ENCODE measurements at places on chromosomes 13 and 19.
A peak's percentile ranks its signal among the peaks of the same experiment; 100 is the strongest.

GRCh38 chr19:6705931-6706632 is 14.4 kb downstream of the C3 start:
- DNase-seq: no peak

GRCh38 chr13:29785978-29786377 is 64.4 kb downstream of the UBL3 start:
- DNase-seq: no peak

DNA sequence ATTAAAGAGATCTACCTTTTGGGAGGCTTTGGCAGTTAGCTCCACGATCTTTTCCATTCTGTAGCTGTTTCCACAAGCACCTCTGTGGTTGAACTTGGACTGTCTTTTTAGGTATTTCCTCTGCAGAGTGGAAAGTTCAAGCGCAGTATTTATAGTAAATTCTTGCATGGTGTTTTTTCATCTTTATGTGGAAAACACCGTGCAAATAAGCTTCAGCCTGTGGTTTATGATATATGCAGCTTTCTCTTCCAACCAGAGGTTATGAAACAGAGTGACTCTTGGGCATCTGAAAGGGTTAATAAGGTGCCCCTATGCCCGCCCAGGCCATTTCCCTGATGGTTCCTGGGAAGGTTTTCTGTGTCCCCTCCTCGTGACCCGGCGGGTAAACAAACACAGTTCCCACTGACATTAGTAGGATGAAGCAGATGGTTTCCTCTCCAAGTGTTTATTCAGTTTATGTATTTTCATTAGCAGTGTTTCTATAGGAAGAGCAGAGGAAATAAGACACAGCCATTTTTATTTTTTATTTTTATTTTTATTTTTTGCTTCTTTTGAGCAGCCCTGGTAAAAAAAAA is 39.7 kb upstream of the RNF113B start:
- no peak for DNase-seq

DNA sequence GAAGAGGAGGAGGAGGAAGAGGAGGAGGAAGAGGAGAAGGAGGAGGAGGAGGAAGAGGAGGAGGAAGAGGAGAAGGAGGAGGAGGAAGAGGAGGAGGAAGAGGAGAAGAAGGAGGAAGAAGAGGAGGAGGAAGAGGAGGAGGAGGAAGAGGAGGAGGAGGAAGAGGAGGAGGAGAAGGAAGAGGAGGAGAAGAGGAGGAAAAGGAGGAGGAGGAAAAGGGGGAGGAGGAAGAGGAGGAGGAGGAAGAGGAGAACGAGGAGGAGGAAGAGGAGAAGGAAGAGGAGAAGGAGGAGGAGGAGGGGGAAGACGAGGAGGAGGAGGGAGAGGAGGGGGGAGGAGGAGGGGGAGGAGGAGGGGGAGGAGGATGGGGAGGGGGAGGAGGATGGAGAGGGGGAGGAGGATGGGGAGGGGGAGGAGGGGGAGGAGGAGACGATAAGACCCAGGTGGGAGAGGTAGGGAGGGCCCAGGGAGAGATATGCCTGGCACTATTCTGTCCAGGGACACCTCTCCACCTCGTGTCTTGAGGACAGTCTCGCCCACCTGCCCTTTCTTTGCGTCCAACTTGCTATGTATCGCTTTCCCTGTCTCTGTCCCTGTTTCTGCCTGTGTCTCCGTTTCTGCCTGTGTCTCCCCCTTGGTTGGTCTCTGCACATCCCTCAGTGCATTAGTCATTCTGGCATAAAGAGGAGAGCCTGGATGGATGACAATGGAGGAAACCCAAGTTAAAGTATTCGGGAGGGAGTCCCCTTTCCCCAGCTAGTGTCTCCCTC is 7.1 kb upstream of the KLK5 start:
- no peak for DNase-seq

- no peak for DNase-seq
Measured at GRCh38 chr13:76687467-76687866, 198.7 kb downstream of the KCTD12 start.

DNA sequence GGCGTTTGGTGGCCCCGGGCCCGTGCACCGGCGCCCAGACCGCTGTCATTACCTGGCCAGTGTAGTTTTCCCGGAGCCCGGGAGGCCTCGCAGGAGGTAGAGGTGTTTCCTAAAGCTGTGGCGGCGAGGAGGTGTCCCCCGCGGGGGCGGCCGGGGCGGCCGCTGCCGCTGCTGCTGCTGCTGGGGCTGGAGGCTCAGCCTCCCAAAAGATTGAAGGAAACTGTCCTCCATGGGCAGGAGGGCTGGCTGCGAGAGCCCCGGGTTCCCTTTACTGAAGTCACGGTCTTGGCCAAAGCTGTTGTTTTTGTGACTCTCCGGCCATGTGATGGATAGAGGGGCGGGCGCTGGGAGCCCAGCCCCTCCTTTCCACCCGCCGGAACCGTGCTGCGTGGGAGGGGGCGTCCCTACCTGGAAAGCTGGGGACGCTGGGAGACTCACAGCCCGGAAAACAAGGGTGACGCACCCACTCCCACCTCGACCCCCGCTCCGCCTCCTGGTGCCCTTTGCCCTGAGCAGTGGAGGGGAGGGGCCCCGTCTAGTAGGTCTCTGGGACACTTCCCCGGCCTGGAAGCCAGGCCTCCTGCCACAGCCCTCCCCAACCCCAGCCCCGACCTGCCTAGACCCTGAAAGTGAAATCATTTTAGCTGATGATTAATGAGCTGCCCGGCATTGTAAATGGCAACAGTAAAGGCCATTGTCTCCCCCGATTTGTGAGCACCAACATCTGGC is at the start of gene N4BP2L1:
TSS of gene N4BP2L1 (minus strand) at position 279 of the 729 bp plus-strand sequence. CDS start at position 231, 48 bp downstream.
- peak; percentile 47 for DNase-seq

- DNase-seq: no peak
Measured at GRCh38 chr13:42633495-42633894, 59.5 kb downstream of the TNFSF11 start.

DNA sequence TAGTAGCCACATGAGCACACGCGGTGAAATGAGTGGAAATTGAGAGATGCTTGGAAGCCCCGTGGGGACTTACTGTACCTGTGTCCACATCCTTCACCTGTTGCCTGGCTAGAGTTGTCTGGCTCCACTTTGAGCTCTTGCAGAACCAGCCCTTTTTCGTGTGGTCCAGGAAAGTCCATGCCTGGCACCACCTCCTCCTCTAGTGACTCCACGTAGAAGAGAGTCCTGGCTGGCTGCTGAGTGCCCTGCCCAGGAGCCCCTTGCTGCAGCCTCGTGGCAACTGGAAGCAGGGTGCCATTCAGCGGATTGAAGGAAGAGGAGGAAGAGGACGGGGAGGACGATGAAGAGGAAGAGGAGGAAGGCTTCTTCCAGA is 515 bp upstream of the ATXN8OS start:
- no peak for DNase-seq

DNA sequence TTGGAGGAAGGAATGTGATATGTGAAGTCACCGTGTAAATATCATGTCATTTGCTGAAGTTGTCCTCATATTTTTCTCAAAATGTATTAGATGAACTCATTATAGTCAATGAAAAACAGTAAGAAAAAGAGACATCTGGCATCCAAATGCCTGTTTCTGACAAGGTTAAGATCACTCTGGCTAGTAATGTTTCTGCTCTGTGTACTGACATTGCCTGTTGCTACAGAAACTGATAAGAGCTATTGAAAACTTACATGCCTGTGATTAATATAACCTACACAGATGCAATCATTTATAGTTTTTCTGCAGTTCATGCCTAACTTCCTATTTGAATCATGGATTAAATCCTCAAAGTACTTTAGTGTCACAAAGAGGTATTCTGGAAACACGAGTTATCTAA is 249.8 kb downstream of the NBEA start:
- DNase-seq: no peak

DNA sequence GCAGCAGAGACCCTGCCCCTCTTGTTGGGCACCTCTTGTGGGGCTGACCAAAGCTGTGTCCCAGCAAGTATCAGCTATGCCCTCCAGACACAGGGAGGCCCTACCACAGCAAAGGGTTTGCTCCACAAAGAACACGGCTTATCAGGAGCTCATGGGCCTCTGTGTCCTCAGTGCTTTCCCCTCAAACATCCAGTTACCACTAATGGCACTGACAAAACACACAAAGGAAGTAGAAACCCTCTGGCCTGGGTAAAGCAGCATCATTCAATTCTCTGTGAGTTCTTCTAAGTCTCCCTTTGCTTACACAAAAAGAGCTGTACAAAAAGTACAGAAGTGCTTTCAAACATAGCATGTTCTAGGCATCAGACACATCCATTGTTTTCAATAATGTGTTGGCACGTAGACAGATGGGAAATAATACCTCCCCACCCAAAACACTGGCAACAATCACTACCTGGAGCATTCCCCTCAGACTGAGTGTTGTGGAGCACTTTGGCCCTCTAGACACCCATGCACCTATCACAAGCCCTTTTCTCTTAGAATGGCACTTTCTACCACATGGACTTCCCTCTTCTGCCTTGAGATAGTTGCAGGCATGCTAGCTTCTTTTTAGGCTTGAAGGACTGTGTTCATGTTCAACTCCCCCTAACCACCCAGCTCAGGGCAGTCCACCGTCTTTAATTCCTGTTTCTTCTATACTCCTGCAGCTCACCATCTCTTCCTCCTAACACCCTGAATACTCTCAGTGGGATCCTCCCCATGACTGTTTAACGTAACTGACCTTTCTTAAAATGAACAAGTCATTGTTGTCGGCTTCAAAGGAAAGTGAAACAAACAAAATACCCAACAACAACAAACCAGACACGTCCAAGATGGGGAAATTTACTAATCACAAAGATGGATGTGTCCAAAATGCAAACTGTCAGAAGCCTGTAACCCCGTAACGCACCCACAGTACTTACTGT is 43.5 kb downstream of the ATP7B start:
- DNase-seq: no peak

- no peak for DNase-seq
Measured at GRCh38 chr13:73081256-73081915, 22.6 kb downstream of the KLF5 start.

DNA sequence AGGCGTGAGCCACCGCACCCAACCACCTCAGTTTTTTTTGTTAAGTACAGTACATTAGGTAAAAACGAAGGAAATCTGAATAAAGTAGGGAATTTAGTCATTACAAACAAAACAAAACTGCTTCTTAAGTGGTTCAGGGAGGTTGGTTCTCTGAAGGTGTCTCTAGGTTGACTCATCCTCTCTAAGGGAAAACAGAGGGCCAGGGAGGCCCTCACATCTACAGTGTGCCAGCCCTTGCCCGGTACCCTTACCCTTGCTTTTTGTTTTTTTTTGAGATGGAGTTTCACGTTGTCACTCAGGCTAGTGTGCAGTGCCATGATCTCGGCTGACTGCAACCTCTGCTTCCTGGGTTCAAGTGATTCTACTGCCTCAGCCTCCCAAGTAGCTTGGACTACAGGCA is 17.2 kb upstream of the JUND start:
- DNase-seq: no peak

DNA sequence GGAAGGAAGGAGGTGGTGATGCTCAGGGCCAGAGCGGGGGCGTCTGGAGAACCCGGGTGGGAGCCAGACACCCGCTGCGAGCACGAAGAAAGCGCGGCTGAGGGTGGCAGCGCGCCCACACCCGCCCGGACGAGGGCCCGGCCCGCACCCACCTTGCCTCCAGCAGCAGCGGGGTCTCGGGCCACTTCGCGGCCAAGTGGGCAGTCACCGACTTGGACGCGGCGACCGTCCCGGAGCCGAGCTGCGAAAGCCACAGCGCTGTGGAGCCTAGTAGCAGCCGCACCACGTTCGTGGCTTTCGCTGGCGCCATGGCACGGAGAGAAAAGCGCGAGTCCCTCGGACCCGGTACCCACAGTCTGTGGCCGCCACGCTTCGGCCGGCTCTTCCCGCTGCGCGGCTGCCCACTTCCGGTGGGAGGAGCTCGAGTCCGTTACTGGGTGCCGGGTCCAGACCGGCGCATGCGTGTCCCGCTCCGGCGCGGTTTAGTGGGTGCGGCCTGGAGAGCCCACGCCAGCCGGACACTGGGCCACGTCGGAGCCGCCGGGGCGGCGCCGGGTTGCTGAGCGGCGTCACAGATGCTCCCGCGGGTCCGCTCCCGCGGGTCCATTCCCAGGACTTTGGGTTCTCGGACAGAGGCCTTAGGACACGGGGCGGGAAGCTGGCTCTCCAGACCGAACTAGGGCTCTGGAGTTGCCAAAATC is at the start of gene UGGT2:
TSS of gene UGGT2 (minus strand) at position 399 of the 701 bp plus-strand sequence. CDS start at position 310, 89 bp downstream.
- peak; percentile 70 for DNase-seq

DNA sequence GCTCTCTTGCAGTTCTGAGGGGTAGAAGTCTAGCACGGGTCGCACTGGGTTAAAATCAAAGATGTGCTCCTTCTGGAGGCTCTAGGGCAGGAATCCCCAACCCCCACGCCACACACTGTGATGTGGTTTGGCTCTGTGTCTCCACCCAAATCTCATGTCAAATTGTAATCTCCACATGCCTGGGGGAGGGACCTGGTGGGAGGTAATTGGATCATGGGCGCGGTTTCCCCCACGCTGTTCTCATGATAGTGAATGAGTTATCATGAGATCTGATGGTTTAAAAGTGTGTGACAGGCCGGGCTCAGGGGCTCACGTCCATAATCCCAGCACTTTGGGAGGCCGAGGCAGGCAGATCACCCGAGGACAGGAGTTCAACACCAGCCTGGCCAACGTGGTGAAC is 26.6 kb upstream of the CALM3 start:
- DNase-seq: no peak

- no peak for DNase-seq
Measured at GRCh38 chr13:38784036-38784880, 97.4 kb downstream of the FREM2 start.

- DNase-seq: no peak
Measured at GRCh38 chr19:3132971-3133792, 2.7 kb upstream of the GNA15 start.

GRCh38 chr19:40090241-40091204 is at the start of gene ZNF780A:
Gene ZNF780A, minus strand, starts transcription at chr19:40090943. Its CDS starts 6,190 bp downstream, at chr19:40084753.
- DNase-seq: peak; percentile 46

DNA sequence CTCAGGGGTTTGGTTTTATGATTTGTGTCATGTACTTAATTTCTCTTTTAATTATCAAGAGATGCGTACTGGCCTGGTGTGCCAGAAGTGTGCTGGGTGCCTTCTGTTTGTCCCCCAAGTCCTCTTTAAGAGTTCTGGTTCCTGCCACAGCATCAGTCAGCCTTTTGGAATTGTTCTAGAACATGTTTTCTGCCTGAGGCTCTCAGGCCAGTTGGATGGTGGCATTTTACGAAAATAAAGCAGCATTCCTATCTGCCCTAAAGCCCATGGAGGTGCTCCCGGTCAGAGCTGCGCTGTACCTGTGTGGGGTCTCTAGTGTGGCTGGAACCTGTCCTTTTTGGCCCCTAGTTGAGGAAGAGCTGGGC is 54.1 kb downstream of the TSSK6 start:
- DNase-seq: no peak

GRCh38 chr13:36709136-36709890 is 35.5 kb downstream of the SERTM1 start:
- DNase-seq: no peak

- DNase-seq: no peak
Measured at GRCh38 chr13:43516401-43516833, 270.4 kb downstream of the ENOX1 start.

Measured in omental fat pad (tissue), 4 donors.